Left renal cortex interstitium (tissue), 4 donors: ENCODE measurements at places on chromosomes 12 and 14.

DNA sequence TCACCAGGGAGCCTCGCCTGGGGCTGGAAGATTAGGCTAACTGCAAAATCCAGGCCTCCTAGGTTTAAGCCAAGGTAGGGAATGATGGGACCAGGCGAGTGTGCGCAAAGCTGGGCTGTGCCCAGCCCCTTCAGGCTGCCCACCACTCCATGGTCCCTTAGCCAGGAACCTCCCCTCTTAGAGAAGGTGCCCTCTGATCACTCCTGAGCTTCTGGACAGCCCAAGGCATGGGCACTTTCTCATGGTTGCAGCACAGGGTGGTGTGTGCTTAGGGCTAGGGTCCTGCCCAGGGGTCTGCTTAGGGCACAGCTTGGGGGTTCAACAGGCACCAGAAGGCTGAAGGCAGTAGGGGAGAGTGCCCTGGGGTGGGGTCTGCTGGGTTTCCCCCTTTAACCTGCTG is 69.0 kb downstream of the PRIMA1 start:
- no peak for DNase-seq

DNA sequence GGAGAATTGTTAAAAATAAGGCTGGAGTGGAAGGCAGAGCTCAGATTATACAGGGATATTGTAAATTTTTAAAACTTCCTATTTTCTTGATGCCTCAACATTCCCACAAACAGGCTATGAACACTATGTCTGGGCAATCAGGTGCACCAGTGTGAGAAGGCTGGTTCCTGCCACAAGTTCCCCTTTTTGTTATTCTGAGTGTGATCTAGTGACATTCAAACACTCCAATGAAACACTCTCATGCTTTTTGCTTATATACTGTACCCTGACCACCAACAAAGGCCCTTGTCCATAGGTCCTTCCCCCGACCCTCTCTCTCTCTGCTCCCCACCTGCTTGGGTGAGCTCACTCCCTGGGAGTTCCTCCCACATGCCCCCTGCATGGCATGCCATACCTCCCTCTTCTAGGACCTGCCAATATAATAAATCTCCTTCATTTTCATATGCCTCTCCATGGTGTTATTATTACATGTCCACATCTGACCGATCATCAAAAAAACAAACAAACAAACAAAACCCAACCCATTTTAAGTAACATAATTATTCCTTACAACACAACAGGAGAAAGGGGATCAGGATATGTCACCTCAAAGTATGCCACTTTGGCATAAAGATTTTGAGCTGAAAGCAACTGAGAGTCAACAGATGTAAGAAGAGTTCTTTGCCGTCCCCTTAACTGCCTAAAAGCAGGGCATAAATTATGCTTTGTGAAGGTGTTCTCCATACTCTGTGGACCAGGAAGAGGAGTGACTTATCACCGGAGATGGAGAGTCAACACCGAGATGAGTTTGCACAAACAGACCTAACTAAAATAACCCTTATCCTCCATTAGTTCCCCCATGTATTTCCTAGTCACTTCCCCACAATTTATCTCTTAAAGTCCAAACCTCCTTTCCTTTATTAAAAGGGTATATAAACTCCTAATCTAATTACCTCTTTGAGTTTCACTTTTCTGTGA is 42.5 kb upstream of the CATSPERB start:
- DNase-seq: no peak

GRCh38 chr14:67994531-67994930 is 175.0 kb downstream of the RAD51B start:
- no peak for DNase-seq

DNA sequence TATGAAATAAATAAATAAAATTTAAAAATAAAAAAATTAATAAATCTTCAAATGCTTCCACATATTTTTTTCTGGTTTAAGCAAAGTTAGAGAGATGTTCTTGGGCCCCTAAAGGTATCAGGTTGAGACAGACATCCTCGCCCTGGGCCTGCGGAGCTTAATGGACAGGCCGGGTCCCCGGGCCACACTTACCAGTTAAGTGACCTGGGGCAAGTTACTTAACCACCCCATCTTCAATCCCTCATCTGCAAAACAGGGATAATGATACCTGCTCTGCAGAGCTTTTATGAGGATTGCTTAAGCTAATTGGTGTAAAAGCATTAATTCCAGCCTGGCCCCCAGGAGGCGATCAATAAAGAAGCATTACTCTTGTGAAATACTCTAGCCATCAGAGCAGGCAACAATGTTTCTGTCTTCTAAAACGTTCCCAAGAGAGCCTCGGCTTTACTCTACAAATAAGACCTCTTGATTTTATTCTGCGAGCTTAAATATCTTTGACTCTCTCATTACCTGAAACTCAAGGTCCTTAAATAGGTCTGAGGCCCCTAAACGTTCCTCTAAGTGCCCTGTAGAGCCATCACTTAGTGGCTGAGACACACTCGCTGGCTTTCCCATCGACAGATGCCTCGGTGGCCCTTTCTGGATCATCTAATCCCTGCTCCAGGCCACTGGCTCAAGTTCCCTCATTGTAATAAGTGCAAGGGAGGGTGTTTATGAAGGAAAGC is 81.1 kb upstream of the DIO3 start:
- DNase-seq: no peak

- no peak for DNase-seq
Measured at GRCh38 chr14:100868621-100869370, 34.7 kb downstream of the RTL1 start.

GRCh38 chr14:80233470-80234089 is 22.3 kb upstream of the DIO2 start:
- DNase-seq: no peak

DNA sequence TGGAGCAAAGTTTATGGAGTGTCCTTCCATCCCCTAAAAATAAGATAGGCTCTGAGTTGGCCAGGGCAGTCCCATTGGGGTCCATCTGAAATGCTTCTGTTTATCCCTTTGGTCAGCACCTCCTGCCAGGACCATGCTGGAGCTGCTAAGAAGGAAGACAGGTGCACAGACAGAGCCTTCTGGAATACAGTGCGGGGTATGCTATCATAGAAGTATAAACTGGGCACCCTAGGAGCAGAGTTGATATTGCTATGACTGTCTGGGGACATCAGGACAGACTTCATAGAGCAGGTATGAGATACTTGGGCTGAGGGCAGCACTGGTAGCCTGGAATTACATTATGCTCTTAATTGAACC is 170.4 kb upstream of the HIF1A start:
- DNase-seq: no peak

GRCh38 chr14:26415618-26416123 is 182.2 kb downstream of the NOVA1 start:
- no peak for DNase-seq
